Liver (tissue), 10 donors: ENCODE measurements at places on chromosomes 6 and 20. TPM values are rescaled to one million over a fixed set of nuclear protein-coding genes. Genes with fewer than 3 reads are reported as not detected.
A peak's percentile ranks its signal among the peaks of the same experiment; 100 is the strongest.

Gene KCNK5
- 19.1 TPM for total RNA-seq

DNA sequence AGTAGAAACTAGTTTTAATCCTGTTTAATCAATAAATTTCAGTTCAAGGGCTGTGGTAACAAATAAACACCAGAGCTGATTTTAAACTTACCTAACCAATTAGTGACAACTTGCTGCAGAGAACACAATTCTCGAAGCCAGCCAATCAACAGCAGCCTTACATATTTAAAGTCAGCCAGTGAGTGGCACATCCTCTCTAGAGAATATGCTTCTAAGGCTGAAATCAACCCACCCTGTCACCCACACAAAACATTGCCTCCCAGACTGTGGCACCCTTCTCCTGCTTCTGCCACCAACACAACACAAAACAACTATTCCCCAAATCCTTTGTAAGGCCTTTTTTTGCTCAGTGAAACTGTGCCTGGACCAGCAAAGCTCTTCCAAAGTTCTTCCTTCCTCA, 306.0 kb downstream of the EYA4 start:
- no peak for DNase-seq

DNA sequence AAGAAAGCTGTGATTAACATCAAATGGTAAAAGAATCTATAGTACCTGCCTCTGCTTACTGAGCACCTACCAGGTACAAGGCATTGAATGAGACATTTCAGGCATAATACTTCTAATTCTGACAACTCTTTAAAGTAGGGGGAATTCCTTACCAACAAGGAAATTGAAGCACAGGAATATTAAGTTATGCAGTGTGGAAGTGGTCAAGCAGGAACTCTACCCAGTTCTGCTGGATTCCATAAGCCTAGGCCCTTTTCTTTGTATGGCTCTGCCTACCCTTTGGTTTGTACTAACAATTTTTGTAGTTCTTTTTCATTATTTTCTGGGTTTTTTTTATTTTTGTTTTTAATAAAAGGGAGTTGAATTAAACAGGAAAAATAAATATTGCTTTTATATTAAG, 114.5 kb downstream of the MAP3K5 start:
- DNase-seq, result no peak

DNA sequence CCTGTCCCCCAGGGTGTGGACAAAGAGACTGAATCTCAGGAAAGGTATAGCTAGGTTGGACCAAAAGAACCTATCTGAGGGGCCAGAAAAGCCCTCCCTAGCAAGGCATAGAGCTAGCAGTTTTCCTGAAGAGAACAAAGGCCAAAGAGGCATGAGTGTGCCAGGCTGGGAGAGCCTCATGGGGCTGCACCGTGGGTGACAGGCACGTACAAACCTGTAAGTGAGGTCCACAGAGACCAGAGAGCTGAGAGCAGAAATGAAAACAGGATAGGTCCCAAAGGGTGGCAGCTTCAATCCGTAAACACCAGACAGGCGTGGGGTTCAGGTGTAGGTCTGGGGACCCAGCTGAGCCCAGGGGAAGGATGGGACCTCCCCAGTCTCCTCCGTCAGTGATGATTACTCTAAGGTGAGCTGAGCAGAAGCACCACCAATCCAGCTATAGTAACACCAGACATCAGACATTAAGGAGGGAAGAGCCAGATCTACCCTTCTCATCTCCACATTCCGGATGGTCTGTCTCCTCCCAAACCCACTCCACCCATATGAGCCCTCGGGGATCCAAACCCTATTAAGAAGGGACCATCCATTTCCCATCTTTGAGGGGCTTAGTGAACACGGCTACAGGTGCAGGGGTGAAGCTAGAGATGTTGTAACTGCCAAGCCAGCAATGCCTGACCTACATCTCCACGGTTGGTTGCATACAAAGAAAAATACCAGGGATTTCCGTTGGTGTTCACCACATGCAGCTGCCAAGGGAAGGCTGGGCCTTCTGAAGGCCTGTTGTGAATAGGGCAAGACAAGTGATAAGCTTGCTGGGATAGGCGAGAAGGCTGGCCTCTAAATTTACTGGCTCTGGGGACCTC, 38.3 kb downstream of the BCL2L1 start:
- no peak for DNase-seq

- DNase-seq, result no peak
Measured at GRCh38 chr6:46437671-46438221, 53.5 kb downstream of the RCAN2 start.

Gene GPR6
- total RNA-seq, result not detected

GRCh38 chr20:62441987-62442539, 14.7 kb upstream of the RBBP8NL start:
- no peak for DNase-seq

GRCh38 chr20:56205346-56205745, 43.2 kb upstream of the MC3R start:
- DNase-seq, result no peak

DNA sequence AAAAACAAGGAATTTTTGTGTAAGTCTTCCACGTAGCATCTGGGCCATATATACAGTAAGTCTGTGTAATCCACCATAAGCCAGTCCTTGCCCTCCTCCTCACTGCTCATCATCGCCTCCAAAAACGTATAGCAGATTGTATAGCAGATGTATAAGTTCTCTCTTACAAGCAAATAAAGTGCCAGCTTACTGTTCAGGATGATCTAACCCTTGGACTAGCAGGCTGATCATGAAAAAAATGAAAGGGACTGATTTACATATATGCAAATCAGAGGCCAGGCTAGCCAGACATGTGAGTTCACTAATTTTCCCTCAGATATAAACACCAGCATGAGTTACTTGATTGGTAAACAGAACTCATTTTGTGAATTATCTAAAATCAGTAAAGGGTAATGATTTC, 171.5 kb downstream of the LY86 start:
- DNase-seq, result no peak

GRCh38 chr20:39480276-39481043, 518.3 kb downstream of the DHX35 start:
- no peak for DNase-seq

DNA sequence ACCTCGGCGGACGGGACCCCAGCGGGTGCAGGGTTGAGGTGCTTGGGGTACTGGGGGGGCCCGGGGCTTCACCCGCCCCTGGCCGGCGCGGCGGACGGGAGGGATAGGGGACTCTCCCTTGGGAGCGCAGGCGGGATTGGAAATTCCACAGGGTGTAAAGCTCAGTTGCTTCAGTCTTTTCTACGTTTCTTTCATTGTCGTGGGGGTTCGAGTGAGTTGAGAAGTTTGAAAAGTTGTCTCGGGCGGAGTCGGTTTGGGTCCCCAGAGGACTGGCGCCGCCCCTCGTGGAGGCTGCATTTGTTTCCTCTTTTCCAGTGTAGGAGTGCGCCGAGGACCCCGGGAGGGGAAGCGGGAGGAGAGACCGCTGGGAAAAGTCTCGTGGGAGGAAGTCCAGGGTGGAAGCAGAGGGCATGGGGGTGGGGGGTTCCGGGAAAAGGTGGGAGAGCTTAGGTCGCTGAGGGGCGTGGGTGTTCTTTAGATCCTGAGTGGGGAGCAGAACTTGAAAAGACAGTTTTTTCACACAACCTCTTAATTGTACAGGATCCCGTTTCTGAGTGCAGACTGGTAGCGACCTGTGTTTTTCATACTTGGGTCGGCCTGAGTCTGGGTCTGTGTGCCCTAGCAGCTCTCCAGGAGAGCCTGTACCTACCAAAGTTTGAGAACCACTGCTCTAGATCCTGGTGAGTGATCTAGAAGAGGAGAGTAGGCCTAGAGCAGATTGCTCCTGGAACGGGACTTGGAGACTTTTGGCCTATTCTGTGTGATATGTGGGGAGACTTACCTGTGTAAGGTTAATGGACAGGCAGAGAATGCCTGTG, 495 bp downstream of the FAM83B start:
- no peak for DNase-seq

Gene KHDC1
- total RNA-seq, result 0.25 TPM

DNA sequence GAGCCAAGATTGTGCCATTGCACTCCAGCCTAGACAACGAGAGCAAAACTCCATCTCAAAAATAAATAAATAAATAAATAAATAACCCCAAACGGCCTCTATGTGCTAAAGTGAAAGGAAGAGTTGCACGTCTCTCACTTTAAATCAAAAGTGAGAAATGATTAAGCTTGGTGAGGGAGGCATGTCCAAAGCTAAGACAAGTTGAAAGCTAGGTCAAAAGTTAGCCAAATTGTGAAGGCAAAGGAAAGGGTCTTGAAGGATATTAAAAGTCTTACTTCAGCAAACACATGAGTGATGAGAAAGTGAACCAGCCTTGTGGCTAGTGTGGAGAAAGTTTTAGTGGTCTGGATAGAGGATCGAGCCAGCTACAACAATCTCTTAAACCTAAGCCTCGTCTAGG, 14.3 kb downstream of the ZBP1 start:
- DNase-seq, result no peak

DNA sequence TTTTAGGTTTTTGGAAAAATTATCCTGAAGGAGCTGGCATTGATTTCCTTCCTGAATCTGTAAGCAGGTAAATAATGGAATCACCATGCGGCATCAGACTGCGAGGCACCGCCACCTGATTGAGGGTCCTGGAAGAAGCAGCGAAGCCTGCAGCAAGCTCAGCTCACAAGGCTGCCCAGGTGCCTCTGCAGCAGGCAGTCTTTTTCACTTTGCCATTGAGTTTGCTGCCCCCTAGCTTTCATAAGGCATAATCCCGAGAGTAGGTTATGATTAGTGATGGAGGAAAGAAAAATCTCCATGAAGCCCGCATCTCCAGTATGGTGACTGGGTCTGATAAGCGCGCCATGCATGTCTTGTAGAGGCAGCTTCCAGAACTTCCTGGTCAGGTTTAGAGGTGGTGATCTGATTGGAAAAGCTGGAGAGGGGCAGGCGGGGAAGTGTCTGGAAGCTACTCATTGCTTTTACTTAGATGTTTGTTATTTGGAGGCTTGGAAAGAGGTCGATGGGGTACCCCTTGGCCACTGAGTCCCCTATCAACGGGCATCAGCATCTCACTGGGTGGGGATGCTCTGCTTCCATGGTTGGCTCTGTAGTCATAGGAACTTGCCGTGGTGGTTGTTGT, 26.7 kb downstream of the IYD start:
- no peak for DNase-seq

DNA sequence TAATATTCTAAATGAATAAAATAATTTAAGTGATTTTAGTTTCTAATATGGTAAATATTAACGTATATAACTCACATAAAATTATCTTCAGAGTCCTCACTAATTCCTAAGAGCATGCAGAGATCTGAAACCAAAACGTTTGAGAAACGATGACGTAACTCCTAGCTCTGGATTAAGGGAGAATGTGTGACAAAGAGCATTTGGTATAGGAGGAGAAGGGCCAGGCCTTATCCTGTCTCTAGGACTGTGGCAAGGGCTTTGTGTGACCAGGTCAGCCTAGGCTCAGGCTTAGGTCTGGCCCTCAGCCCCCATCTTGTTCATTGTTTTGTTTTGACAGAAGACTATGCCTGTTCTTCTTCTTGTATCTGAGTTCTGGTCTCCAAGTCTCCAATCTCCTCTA, 19.2 kb upstream of the POLR1H start:
- no peak for DNase-seq

GRCh38 chr6:165842281-165842936, 179.4 kb upstream of the PDE10A start:
- DNase-seq, result no peak

DNA sequence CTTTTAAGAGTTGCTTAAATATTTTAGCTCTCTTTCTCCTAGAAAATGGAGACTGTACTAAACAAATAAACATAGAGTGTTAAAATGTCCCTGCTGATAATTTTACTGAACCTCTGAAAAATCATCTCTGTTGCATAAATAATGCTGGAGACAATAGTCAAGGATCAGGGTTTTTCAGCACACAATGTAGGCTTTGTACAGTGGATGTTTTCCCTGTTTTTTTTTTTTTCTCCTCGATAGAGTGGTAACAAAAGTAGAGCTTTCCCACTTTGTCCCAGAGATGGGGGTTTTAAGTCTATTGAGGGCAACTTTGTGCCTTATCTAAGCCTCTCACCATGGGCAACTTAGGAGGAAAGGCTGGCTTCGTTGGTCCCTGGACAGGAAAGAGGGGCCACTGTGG, 222.6 kb upstream of the HDDC2 start:
- DNase-seq, result no peak

DNA sequence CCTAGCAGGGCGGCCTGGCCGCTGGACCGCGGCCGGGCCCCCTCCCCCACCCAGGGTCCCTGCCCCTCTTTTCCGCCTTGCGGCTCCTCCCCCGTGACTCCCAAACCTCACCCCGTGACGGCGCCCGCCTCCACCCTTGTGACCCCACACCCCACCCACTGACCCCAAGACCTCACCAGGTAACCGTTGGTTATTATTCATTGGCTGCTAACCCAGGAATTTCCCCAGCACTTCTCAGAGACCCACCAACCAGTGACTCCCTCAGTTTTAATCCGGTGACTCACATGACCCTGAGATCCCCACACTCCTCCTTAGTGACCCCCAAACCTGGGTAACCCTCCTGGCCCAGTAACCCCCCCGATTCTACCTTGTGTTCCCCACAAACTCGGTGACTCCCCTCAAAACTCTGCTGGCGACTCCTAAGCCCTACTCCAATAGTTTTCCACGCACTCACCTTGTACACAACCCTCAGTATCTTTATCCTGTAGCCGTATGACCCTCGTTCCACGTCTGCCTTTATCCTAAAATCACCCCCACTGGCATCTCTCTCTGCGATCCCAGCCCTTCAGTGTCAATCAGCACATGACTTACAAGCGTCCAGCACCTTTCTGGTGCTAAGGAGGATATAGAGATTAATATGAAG, 534 bp downstream of the ZNF76 start:
- peak; percentile 76 for DNase-seq

GRCh38 chr6:145069966-145070365, 665.4 kb downstream of the EPM2A start:
- DNase-seq, result no peak

Gene ZC2HC1B
- total RNA-seq, result not detected

DNA sequence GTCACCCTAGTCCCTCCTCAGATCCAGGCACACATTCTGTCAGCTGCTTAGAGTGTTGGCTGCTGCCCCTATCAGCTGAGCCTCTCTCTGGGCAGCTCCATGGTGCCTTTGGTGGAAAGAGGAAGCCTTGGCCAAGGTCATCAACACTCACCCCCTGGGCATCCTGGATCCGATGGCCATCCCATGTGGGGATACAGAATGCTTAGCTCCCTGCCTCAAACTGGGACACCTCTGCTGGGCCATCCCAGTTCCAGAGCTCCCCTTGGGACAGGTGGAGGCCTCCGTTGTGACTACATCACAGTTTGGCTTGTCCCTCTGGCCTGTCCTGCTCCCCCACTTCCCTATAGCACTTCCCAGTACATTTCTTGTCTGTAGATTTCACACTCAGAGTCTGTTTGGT, 45.6 kb downstream of the TOX2 start:
- DNase-seq, result no peak

Gene TRAPPC3L
- total RNA-seq, result 0.19 TPM

- DNase-seq, result no peak
Measured at GRCh38 chr6:101224751-101225150, 168.8 kb upstream of the GRIK2 start.
